ENCODE measurements at places on chromosomes 12 and 14.

DNA sequence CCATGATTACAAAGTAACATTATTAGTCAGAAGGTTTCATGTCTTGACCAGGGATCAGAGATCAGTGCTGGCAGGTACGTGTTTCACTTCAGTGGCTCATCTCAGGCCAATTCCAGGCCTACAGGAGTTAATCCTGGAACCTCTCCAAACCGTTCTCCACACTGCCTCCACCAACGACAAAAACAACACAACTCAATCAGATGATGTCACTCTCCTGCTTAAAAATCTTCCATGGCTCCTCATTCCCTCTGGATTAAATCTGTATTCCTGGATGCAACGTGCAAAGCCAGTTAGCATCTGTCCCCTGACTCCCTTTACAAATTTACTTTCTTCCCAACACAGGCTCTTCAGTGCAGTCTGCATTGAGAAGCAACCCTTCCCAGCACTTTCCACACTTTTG is 34.3 kb upstream of the TXNRD1 start:
- no peak for DNase-seq

GRCh38 chr12:12539028-12539810 is 23.4 kb downstream of the DUSP16 start:
- no peak for DNase-seq

GRCh38 chr12:65741656-65742017 is 82.6 kb upstream of the HMGA2 start:
- DNase-seq: peak; percentile 15

- no peak for DNase-seq
Measured at GRCh38 chr12:10354502-10354901, 35.3 kb downstream of the KLRK1 start.

DNA sequence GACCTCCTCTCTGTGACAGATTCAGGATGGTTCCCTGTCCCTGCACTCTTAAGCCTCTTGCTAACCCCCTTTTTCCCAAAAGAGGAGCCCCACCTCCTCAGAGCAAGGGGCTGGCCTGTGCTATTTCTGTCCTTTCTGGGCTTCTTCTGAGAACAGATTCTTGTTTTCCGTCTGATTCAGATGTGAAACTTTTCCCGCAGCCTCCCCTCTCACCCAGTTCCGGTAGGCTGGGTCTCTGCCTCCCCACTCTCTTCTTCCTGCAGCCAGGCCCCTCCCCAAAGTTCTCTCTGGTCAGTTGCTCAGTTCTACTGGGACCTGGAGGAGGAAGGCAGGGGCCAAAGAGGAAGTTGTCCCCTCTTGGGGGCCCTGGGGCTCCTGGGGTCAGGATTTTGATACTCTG is 11.8 kb downstream of the PDE1B start:
- DNase-seq: no peak

DNA sequence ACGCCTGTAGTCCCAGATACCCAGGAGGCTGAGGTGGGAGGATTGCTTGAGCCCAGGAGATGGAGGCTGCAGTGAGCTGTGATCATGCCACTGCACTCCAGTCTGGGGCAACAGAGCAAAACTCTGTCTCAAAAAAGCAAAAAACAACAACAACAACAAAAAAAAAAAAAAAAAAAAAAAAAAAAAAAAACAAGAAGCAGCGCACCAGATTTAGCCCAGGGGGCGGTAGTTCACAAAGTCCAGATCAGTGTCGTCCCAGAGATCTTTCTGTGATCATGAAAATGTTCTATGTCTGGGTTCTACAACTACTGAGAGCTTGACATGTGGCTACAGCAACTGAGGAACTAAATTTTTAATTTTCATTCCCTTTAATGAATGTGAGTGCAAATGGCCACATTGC is 27.4 kb downstream of the OAS2 start:
- DNase-seq: peak; percentile 22

DNA sequence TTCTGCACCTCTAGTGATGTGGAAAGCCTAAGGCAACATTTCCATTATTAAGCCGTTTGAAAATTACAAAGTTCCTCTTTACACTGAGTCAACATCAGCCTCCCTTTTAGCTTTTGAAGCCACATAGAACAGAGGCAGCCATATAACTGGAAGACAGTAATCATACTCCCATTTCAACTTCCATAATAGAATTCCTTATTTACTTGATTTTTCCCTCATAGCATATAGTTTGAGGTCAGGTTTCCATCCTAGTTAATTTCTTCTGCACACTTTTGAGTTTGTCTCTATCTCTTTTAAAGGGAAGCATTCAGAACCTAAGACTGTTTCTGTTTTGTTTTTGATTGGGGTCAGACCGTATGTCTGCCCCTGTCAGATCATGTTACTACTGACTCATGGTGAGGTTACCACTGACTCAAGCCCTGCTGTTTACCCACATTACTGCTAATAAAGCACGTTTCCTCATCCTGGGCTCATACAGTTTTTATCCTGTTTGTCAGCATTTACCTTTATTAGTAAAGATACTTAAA is 161.0 kb downstream of the SLC38A4 start:
- DNase-seq: no peak

DNA sequence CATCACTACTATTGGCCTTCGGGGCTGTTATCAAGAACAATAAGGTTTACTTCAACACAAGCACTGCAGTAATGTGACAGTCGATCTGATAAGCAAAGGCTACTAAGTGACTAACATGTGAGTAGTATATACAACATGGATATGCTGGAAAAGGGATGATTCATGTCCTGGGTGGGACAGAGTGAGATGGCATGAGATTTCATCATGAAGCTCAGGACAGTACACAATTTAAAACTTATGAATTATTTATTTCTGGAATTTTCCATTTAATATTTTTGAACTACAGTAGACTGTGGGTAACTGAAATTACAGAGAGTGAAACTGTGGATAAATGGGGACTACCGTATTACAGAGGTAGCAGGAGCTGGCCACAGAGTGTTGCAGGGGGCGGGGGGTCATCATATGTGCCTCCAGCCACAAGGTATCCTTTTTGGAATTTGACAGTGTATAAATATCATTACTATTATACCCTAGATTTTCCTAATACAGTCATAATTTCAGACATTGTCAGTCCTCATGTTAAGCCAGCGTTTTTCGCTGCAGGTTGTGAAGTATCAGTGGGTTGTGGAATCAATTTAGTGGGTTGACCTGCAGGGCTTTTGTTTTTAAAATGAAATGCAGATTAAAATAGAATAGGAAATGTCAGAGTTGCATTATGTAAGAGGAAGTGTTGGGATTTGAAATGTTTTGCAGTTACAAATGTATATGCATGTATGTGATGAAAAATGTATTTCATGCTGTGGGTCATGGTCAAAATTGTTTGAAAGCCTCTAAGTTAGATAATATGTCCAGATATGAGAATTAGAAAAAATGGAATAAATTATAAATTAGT is 148.0 kb upstream of the NUDT4 start:
- DNase-seq: no peak

GRCh38 chr12:15700595-15700994 is 88.6 kb downstream of the EPS8 start:
- no peak for DNase-seq

GRCh38 chr12:94074980-94075629 is 73.3 kb upstream of the PLXNC1 start:
- DNase-seq: no peak

DNA sequence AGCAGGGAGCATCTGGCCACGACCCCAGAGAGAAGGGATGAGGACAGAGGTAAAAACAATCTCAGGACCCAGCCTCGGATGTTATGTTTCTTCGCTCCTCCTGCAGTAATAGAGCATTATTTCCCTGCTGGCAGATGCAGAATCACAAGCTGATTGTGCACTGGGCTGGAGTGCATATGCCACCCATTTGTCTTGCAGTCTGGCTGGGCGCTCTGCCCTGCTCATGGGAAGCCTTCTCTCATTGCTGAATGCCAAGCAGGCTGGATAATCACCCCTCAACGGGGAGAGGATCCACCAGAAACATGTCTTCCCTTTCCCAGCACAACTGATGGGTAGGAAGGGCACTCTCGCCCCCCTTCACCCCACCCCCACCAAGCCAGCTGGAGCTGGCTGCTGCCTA is 8.5 kb upstream of the VASH1 start:
- no peak for DNase-seq

DNA sequence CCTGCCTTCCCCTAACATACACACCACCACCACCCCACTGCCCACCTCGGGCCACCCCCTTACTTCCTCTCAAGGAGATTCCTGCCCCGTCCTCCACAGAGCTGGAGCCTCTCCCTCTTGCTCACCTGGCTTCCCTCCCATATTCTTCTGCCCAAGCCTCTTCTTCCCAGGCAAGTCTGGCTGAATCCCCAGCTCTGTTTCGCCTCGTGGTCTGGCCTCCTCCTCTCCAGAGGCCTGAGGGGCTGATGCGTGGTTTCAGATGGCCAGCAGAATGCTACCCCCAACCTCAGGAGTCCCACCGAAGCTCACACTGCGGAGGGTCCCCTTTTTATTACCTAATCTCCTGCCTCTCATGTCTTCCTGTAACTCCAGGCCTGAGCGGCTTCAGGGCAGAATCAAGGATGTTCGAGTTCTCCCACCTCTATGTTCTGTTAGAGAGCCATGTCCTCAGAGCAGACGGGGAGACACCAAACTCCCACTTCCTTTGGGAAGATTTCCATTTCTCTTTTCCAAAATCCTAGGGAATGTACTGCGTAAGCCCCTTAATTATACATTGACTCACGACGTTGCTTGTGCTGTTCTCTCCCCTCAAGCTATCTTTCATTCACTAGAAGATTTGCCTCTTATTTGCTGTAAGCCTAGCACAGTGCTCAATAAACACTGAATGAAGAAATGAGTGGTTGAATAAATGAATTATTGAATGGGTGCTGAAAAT is 33.9 kb upstream of the LTBP2 start:
- DNase-seq: no peak

DNA sequence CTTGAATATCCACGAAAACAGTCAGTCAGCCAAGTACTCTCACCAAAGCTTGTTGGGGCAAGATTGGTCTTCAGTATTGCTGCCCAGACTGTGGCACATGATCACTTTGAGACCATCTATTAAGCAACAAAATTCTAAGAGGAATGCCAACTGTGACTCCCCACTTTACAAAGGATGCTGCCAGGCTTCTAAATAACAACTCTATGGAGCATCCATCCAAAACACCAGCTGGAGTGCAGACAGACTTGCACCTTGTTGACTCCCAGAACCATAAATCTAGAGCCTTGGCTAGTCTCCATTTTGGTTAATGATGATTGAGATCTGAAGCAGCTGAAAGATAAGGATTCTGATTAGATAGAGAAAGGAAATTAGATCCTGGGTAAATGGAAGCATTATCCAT is 132.8 kb downstream of the DIO2 start:
- DNase-seq: no peak

GRCh38 chr12:86627001-86627400 is 370.8 kb upstream of the MGAT4C start:
- DNase-seq: no peak

- DNase-seq: no peak
Measured at GRCh38 chr14:24102357-24103048, 8.4 kb downstream of the PCK2 start.

DNA sequence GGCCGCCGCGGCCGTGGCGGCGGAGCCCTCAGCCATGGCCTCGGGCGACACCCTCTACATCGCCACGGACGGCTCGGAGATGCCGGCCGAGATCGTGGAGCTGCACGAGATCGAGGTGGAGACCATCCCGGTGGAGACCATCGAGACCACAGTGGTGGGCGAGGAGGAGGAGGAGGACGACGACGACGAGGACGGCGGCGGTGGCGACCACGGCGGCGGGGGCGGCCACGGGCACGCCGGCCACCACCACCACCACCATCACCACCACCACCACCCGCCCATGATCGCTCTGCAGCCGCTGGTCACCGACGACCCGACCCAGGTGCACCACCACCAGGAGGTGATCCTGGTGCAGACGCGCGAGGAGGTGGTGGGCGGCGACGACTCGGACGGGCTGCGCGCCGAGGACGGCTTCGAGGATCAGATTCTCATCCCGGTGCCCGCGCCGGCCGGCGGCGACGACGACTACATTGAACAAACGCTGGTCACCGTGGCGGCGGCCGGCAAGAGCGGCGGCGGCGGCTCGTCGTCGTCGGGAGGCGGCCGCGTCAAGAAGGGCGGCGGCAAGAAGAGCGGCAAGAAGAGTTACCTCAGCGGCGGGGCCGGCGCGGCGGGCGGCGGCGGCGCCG is 381 bp downstream of the YY1 start:
- DNase-seq: no peak

DNA sequence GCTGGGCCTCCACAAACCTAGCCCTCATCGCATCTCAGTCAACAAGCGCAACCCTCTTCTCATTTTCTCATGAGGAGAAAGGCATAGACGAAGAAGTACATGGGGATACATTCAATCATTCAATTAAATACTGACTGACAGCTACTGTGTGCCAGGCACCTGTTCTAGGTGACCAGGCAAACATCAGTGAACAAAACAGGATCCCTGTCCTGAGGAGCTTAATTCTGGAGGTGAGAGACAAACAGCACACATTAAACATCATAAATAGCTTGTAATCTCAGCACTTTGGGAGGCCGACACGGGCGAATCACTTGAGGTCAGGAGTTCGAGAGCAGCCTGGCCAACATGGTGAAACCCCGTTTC is 362 bp upstream of the ACYP1 start:
- no peak for DNase-seq

DNA sequence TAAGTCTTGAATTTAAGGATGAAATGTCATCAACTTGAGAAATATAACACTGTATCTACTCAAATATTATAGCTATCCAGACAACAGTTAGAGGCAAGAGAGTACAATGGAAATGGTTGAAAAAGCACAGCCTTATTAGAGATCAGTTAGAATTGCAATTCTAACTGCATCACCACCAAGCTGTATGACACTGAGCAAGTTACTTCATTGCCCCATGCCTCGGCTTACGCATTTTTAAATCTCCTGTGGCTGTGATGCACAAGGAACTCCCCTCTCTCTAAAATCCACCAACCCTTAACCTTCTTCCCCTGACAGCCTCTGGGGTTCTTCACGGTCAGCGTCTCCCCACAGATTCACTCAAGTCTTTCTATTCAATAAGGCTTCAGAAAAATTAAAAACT is 75.1 kb downstream of the MED13L start:
- DNase-seq: no peak

GRCh38 chr12:122858591-122859302 is 23.5 kb downstream of the HIP1R start:
- no peak for DNase-seq

DNA sequence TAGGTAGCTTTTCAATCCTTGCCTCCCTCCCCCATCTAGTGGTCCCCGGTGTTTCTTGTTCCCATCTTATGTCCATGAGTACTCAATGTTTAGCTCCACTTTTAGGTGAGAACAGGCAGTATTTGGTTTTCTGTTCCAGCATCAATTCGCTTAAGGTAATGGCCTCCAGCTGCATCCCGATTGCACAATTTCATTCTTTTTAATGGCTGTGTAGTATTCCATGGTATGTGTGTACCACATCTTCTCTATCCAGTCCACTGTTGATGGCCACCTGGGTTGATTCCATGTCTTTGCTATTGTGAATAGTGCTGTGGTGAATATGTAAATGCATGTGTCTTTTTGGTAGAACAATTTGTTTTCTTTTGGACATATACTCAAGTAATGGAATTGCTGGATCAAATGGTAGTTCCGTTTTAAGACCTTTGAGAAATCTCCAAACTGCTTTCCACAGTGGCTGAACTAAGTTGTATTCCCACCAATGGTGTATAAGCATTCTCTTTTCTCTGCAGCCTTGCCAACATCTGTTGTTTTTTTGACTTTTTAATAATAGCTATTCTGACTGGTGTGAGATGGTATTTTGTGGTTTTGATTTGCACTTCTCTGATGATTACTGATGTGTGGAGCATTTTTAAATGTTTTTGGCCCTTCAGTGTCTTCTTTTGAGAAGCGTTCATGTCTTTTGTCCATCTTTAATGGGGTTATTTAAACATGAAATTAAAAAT is 34.2 kb upstream of the ASPG start:
- DNase-seq: no peak

GRCh38 chr12:97912943-97913342 is 450.3 kb downstream of the RMST start:
- DNase-seq: no peak

GRCh38 chr12:121579190-121579791 is 1.5 kb downstream of the KDM2B start:
- DNase-seq: peak; percentile 64
